ENCODE measurements at places on chromosomes 3 and 15. TPM values are rescaled to one million over a fixed set of nuclear protein-coding genes. Genes with fewer than 3 reads are reported as not detected.

- DNase-seq: no peak
Observed at GRCh38 chr3:128068156-128068620, 16.0 kb downstream of the SEC61A1 start.

ZMYND10 gene
- 16.0 TPM for polyA plus RNA-seq

DNA sequence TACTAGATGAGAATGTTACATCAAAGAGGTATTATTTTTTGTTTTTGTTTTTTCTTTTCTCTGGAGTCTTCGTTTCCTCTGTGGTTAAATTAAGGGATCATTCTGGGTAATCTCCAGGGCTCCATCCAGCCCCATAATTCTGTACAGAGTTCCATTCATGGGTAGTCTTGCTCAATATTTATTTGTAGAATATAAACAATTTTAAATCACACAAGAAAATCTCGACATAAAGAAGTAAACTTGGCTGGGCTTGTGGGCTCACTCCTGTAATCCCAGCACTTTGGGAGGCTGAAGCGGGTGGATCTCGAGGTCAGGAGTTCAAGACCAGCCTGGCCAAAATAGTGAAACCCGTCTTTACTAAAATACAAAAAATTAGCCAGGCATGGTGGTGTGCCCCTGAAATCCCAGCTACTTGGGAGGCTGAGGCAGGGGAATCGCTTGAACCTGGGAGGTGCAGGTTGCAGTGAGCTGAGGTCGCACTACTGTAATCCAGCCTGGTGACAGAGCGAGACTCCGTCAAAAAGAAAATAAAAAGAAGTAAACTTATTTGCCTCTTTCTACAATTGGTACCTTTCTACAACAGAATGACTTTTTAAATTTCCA is 166.8 kb upstream of the TGFBR2 start:
- DNase-seq: no peak

GRCh38 chr15:28959326-28959725 is 73.6 kb downstream of the APBA2 start:
- no peak for DNase-seq

DNA sequence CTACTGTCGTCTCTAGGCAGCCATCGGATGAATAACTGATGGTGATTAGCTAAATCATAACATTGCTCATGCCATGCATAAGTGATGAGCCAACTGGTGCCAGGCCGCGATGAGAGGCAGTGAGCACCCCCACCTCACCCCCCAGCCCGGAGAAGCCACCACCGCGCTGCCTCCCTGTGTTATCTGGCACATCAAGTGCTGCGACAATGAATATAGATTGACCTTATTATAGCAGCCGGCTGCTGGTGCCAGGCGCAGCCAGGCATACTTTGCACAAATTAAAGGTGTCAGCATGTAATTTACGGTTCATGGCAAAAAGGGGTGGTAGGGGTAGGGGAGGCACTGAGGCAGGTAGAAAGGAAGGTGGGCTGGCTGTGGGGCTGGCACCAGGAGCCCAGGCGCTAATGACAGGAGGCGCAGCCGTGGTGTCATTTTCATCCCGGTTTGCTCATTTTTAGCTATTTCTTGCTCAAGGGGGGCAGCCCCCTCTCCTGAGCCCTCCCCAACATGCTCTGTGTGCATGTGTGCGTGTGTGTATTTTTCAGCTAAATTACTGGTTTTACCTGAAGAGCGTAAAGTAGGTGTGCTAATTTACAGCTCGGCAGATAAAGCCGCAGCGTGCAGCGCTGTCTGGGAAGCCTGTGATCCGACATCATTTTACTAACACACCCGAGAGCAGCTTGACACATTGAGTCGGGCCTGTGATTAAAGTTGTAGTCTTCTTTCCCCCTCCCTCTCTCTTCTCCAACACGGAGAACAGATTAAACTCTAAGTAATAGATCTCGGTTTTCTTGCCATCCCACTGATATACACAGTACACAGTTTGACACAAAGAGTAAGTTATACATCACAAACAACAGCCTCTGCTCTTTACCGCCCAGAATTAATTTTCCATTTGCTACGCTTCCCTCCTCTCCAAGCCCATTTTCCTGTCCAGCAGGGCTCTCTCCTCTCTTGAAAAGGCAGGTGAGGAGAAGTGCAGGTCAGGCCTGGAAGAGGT is 212.3 kb downstream of the RPLP1 start:
- no peak for DNase-seq

GRCh38 chr3:127445581-127446343 is 144.8 kb downstream of the TPRA1 start:
- no peak for DNase-seq

DNA sequence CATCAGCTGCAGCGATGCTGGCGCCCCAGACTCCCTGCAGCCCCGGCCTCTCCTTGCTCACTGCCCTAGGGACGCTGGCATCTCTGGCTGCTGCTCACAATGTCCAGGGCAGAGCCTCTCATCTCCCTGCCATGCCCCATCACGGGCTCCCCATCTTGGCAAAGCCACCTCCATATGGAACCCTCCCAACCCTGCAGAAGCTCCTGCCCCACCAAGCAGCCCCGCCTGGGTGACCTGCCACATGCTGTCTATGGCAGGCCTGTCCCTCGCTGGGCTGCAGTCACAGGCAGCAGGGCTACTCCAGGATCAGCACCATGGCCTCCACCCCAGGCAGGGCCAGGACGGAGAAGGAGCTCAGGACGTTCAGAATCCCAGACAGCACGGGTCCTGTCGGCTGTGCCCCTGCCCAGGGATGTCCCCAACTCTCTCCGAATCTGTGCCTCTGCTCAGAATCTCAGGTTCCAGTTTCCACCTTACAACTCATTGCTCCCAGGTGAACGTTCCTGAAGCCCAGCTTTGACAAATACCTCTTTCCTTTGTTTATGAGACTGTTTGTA is 58.4 kb downstream of the PLXNA1 start:
- no peak for DNase-seq
